ENCODE measurements at places on chromosomes 2 and 18.

GRCh38 chr2:227404585-227405271 is 17.0 kb upstream of the SCYGR1 start:
- DNase-seq = no peak

DNA sequence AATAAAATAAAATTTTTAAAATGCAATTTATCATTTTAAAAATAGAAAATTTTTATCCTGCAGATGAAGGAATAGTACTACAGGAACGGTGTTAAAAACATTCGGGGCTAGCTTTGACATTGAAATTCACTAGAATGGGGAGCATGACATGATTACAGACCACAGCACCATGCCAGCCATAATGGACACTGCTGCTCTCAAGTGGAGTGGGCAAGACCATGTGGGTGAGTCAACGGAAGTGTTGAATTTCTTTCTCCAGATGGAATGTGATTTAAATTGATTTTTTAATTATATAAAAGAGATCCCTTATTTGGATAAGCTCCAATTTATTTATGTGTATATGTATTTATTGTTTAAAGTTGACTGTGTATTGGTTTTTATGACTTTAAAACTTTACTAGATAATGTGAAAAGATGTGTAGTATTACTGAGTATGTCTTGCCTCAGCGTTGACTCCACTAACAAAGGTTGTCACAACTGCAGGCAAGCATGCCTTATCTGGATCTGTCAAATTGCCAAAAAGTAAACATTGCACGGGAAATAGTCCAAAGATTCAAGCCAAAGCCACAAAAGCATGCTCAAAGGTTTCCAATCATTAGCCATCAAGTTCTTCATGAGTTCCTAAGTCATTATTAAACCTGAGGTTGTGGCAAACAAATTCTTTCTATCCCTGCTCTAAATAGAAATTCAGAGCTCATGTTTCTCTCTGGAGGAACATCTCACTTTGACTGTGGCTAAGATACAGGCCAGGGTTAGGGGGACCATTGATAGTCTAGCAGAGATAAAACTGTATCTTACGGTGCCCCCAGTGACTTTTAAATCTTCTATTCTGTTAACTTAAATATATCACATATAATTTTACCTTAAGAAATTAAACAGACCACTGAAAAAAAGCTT is 536.9 kb downstream of the TMX3 start:
- no peak for DNase-seq

DNA sequence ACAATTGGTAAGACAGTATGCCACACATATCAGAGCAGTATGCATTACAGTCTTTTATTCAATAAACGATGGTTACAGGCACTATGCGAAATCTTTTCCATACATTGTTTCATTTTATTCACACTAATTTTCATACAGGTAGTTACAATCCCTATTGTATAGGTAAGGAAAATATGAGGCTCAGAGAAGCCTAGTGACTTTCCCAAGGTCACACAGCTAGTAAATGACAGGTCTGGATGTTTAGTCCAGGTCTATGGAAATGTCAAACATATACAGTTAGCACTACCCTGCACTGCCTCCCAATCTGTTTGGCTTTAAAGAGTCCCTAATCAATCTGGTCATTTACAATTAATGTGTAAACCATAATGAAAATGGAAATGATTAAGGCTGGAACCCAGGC is 372.2 kb downstream of the MTX2 start:
- DNase-seq = no peak

- no peak for DNase-seq
These were observed 483.0 kb downstream of the CCDC85A start for GRCh38 chr2:56666777-56667176.

GRCh38 chr18:76686737-76687231 is 135.6 kb upstream of the ZNF236 start:
- peak; percentile 73 for DNase-seq

DNA sequence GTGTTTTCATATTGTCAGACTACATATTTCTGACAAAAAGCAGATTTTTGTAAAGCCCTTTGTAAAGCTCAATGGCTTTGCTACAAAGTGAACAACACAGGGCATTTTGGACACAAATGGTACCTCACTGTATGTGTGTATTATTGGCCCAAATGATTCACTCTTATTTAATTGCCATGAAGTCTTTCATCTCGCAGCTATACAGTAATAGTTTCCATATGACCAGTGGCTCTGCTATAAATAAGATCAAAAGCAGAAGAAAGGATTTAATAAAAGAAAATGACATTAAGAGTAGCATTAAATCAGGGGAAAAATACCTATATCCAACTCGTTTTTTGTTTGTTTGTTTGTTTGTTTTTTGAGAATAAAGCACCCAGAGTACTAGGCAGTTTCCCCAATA is 284.0 kb upstream of the CCDC68 start:
- DNase-seq = no peak

GRCh38 chr18:80208620-80209019 is 38.7 kb downstream of the PARD6G start:
- DNase-seq = no peak

DNA sequence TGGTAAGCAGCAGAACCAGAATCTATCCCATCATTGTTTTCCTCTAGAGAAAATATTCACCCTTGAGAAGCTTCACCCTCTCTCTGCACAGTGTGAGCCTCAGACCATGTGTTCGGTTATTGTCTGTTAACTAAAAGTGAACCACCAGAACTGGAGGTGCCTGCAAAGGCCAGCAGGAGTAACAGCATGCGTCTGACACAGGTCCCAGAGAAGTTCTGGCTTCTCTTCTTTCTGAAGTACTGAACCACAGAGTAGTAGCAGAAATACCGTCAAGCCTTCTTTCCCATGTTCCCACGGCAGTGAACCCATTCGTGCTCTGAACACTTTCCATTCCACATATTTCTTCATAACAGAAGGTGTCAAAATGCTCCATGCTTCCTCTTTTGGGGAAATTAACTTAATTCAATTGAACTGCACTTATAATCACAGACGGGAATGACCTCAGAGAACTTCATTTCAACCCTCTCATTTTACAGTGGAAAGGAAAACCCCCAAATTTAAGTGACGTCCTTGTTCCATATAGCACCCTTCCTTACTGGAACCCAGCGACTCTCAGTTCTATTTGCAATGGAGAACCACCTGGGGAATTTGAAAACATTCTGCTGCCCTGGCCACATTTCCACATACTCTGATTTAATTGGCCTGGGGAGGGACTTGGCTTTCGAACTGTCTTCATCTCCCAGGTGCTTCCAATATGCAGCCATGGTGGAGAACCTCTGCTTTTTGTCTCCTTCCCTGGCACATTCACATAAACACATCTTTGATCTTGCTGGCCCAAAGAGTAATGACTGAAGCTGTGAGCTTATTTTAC is 519.1 kb downstream of the RNF144A start:
- no peak for DNase-seq

DNA sequence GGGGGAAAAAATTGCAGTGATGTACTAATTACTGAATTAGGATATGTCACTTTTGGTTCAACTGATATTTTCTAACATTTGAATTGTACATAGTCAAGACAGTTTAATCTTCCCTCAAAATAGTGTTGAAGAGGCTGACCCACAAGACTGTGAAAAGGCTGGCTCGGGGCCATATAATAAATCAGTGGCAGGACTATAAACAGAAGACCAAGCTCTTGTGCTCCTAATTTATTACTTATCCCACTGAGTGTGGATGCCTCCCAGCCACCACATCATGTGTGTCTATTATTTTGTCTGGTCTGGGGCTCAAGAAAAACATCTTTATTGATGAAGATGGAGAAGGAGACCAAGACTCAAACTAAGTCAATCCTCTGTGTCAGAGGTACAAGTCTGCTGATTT is 64.4 kb downstream of the PLEKHM3 start:
- no peak for DNase-seq

DNA sequence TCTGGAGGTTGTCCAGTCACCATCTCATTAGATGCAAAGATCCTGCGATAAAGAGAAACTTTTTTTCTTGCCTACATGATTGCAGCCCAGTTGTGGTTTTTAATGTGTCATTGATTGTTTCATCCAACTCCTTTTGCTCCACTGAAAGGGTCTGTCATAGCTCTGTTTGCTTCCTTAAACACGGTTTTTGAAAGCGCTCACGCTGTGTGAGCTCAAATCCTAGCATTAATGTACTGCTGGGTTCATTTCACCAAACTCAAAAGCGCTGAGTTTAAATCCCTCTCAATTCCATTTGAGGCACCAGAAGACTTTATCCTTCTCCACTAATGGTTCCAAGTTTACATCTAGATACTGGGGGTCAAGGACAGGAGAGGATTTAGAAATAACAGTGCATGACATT is 53.6 kb downstream of the CDK15 start:
- no peak for DNase-seq

GRCh38 chr2:96914332-96914731 is 44.5 kb upstream of the SEMA4C start:
- no peak for DNase-seq

GRCh38 chr2:79952616-79953015 is 351.9 kb downstream of the LRRTM1 start:
- no peak for DNase-seq

DNA sequence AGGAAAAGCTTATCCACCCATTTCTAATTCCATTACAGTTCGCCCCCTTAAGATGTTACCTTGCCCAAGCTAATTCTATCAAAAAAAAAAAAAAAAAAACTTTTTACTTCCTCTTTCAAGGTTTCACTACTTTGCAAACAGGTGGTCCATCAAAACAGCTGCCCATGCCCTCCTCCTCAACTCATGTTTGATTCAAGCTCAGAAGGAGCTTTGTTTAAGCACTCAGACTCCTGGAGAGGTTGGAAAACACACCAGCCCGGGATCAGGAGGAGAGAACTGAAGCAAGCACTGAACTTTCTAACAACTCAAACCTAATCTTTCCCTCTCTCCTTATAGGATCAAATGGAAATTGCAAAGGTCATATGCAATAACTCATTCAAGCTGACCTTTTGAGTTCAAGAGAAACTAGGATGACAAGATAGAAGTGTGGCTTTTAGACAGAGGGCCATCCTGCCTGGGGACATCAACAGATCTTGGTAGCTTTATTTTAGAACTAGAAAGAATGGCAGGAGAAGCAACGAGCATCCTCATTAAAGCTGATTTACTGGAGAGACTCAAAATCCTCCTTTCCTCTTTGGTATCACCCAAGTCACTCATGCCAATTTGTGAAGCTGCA is 28.3 kb upstream of the FZD7 start:
- no peak for DNase-seq

- DNase-seq = no peak
These were observed 89.2 kb downstream of the SH3RF3 start for GRCh38 chr2:109218087-109218791.

- DNase-seq = peak; percentile 37
These were observed 3.0 kb downstream of the ZNF516 start for GRCh38 chr18:76491776-76492668.

- no peak for DNase-seq
These were observed 234.8 kb upstream of the KYNU start for GRCh38 chr2:142642650-142643049.

- no peak for DNase-seq
These were observed 96.8 kb downstream of the DTNB start for GRCh38 chr2:25576596-25576995.

DNA sequence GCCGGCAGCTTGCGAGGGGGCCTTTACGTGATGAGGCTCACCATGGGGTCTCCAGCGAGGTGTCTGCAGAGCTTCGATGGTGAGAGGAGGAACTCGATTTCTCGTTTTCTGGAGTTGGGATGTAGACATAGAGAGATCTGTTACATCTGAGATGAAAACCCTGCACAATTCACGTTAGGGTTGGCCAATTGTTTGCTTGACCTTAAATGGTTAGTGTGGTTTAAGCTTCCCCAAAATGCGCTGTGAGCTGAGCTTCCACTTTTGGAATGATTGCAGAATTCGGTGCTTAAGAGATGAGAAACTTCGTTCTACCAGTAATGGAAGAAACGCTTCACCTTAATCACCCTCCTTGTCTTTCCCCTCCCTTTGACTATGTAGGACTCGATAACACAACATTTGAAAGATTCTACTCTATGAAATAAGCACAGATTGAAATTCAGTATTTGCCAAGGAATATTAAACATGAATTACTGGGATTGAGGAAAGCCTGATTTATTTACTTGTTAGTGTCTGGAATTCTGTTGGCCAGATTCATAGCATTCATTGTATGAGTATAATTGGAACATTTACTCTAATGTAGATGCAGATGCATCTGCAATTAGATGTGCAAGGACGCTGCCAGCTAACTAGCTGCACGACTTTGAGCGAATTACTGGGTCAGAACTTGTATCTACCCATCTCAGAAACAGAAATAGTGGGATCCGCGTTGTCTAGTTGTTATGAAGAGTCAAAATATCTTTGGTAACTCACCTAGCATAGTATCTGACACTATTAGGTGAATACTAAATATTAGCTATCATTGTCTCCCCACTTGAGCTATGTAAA is 1.6 kb upstream of the KLF7 start:
- DNase-seq = peak; percentile 44

- no peak for DNase-seq
These were observed 120.0 kb upstream of the TTN start for GRCh38 chr2:178927173-178927572.

DNA sequence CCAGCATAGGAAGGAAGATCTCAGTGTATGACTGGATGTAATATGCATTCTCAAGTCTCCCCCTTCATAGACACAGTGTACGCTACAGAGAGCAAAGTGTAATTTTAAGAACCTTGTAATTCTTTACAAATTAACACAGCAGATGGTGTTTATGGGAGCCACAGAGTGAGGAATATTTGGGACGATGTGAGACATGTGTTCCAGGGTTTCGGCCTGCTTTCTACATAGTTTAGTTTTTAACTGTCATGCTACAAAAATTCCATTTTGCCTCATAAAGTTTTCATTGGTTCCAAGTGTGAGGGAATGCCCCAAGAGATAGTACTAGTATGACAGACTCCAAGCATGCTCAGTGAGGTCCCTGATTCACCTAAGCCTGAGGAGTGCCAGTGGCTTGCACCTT is 76.2 kb upstream of the LRRTM1 start:
- DNase-seq = no peak

DNA sequence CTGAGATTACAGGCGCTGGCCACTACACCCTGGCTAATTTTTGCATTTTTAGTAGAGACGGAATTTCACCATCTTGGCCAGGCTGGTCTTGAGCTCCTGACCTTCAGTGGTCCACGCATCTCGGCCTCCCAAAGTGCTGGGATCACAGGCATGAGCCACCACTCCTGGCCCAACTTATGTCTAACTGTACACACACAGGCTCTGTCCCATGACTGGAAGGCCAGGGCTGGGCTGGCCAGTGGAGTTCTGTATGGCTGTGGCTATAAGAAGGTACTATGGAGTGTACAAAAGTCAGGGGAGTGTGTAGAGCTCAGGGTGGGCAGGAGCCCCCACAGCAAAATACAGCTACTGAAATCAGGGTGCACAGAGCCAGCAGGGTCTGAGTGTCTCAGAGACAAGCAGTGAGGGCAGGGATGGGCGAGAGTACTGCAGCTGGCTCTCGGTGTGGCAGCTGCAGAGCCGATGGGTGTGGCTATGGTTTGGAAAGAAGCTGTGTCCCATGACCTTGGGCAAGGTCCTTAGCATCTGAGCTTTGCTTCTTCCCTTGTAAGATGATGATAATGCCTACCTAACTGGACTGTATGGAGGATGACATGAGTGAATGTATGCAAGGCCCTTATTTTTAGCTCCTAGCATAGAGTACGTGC is 10.4 kb upstream of the MSGN1 start:
- DNase-seq = no peak
